ENCODE measurements at places on chromosomes 16 and 17.

- no peak for DNase-seq
Measured at GRCh38 chr17:38338053-38338452, 5.7 kb downstream of the GPR179 start.

DNA sequence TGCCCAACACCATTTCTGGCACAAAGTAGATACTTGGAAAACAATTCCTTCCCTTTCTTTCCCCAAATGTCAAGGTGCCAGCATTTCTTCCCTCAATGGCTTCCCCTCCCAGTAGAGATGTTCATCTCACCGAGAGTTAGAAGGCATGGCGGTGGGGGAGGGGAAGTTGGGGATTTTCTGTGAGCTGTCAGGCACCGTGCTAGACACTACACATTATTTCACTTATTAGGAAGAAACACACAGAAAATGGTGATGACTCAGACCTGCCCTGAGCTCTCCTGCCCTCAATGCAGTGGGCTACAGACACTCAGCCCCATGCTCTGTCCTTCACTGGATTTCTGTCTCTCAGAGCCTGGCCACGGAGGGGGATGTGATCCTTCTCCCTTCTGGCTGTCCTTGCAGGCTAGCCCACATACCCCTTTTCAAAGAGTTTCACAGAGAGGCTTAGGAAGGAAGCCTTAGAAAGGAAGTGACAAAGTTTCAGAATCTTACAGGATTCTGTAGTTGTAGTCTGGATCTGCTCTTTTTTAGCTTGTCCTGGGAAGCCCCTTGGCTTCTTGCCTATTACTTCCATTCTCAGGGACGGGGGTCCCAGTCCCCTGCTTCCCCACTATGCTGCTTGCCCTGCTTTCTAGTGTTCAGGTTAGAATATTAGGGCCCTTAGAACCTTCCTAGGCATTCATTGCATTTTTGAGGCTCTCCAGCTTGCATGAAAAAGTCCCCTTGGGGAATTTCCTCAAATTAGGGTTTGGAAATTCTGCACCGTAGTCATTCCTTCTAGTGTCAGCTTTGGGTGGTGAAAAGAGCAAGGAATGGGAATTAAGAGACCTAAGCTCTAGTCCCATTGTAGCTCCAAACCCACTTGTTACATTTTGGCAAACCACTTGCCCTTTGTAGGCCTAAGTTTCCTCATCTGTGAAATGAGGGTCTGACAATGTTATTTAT, 12.2 kb upstream of the CCL5 start:
- DNase-seq, result peak; percentile 14

DNA sequence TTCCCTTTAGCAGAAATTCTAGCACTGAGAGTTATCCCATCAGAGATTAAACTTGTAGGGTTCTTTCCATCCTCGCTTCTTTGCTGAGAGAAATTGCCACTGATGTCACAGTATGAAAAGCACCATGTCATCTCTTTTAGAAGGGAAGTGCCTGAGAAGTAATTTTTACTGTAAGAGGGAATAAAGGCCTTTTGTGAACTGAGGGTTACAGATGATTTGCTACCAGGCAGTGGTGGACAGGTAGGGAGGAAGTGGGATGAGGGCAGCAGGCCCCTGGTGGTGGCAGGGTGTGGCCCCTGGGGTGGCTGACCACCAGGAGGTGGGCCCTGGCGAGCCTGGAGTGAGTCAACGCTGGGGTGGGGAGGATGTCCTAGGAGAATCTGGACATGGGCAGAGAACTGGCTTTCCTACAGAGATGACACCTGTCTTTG, 6.4 kb upstream of the MILR1 start:
- no peak for DNase-seq

- DNase-seq, result no peak
Measured at GRCh38 chr16:81920498-81920897, 90.8 kb downstream of the SDR42E1 start.

GRCh38 chr17:2681650-2682049, 29.9 kb downstream of the CLUH start:
- no peak for DNase-seq
